Germinal center (tissue), 1 donor: ENCODE measurements at places on chromosomes 13 and 19.

DNA sequence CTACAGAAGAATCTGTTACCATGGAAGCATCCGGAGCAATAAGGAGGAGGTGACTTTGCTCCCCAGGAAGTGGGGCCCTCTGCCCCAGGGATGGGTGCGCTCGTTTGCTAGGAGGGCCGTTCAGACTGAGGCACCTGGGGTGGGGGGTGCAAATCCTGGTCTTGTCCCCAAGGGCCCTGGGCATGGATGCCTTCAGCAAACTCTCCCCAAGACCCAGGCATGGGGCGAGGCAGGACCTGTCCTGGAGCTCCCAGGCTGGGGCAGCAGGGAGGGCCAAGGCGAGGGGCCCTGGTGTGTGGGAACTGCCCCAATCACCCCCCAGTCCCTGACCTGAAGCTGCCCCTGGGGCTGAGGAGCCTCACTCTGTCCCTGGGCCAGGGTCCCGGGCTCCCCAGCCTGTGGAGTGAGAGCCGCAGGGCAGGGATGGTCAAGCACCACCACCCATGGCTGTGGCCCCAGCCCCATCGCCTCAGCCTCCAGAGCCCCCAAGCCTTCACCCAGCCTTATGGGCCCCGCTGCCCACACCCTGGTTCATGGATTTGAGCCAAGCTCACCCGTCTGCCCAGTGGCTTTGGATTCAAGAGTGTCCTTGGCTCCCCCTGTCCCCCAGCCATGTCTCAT is 240.6 kb upstream of the SGCG start:
- DNase-seq: no peak

- DNase-seq: no peak
Measured at GRCh38 chr13:40023595-40024203, 368.2 kb downstream of the COG6 start.

DNA sequence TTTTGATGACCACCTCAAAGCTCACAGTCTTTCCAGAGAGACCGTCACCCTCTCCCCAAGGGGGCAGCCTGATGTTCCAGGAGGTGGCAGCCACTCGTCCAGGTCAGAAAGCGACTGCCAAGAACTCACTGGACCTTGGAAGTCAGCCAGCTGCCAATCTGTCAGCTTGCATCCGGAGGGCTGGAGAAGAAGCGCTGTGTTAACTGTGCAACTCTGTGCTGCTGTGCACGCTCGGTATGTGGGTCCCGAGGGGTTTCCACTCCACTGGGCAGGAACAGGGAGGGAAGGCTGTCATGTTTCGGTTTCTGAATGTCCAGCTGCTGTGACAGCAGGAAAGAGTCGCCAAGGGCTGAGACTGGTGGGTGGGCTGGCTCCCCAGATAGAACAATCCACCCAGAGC is 89.2 kb downstream of the CACNA1A start:
- DNase-seq: peak; percentile 5

- DNase-seq: no peak
Measured at GRCh38 chr19:1459479-1459878, 9.6 kb downstream of the APC2 start.

GRCh38 chr13:64538711-64539110 is 2691.4 kb downstream of the PCDH9 start:
- no peak for DNase-seq

DNA sequence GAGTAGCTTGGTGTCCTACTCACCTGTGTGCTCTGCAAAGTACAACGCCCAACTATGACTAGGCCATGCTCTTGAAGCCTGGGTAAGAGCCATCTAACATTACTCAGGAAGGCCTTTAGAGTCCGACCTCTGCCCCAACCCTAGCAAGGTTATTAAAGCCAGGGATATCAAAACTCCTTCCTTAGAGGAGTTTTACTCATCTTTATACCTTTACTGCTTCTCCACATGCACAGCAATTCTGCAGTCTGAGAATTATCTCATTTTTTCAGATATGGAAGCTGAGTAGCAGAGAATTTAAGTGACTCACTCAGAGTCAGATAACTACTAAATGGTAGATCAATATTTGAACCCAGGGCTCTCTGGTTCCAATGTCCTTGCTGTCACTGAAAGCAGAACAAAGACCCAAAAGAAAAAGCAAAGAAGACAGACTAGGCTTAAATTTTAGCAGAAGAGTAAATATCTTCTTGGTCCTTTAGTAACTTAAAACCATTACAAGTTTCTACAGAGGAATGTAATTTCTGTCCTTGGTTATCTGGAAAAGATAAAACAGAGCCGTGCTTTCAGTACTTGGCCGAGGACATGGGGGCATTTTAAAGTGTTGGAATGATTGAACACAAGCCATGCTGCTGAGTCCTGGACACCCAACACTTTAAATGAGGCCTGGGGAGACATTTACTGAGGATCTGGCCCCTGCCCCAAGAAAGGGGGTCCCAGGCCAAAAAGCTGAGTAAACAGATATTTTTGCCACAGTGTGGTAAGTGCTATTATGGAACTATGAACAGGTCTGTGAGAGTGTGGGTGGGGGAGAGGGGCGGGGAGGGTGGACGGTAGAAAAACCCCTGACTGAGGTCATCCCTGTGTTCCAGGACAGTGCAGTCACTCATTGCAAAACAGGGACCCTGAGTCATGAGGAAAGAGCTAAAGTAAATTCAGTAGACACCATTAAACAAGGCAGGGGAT is 18.4 kb upstream of the KPNA3 start:
- no peak for DNase-seq

GRCh38 chr13:78084401-78084800 is 165.8 kb upstream of the EDNRB start:
- no peak for DNase-seq
